ENCODE measurements at places on chromosomes 2 and 18.

GRCh38 chr2:40625849-40626248, 174.0 kb upstream of the SLC8A1 start:
- peak; percentile 86 for DNase-seq

DNA sequence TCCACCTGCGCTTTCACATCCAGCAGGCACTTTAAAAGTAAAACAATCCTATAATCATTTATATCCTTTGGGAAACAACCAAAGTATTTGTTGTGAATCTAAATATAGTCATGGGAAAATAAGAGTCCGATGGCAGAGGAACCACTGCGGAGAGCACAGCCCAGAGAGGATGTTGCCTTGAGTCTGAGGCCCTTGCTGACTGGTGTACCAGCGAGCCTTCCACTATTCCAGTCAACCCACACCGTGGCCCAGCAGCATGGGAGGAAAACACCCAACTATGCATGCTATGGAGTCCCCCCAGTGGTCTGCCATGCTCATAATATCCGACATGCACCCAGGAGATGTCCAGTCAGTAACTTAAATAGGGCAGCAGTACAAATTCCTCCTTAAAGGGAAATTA, 21.6 kb downstream of the KANSL3 start:
- DNase-seq, result no peak

GRCh38 chr18:57094175-57094574, 52.7 kb upstream of the BOD1L2 start:
- no peak for DNase-seq

DNA sequence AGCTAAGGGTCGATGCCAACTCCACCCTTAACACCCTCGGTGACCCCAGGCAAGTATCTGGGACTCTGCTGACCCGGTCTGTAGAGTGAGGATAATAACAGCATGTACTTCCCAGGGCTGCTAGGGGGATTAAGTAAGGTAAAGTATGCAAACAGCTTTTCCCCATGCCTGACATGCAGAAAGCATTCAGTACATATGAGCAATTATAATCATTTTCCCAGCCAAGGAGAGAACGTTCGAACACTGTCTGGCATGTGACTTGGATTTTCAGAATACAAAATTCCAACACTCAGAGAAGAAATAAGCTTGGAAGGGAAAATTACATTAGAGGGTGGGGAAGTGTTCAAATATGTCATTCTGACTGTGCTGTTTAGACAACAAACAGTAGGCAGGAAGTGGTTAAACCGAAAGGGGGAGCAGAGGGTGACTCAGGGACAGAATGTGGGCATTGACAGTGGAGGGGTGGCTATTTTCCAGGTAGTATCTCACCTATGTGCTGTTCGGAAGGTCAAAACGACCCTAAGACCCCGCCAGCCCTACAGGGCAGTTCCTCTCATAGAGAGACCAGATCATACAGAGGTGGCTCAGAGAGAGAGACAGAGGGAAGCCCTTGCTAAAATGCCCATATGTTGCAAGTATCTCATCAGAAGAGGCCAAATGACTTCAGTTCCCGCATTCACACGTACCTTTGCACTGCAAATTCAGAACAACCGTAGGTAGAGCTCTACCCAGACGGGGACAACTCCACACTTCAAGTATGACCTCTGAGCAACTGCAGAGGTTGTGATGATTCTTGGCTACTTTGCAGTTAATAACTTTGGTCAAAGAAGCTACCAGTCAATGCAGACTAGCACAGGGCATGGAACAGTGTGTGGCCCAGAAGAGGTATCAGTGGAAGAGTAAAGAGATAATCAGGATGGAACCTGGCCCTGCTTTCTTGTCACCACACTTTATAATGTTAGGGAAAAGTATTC, 14.8 kb downstream of the ASPRV1 start:
- DNase-seq, result peak; percentile 73

DNA sequence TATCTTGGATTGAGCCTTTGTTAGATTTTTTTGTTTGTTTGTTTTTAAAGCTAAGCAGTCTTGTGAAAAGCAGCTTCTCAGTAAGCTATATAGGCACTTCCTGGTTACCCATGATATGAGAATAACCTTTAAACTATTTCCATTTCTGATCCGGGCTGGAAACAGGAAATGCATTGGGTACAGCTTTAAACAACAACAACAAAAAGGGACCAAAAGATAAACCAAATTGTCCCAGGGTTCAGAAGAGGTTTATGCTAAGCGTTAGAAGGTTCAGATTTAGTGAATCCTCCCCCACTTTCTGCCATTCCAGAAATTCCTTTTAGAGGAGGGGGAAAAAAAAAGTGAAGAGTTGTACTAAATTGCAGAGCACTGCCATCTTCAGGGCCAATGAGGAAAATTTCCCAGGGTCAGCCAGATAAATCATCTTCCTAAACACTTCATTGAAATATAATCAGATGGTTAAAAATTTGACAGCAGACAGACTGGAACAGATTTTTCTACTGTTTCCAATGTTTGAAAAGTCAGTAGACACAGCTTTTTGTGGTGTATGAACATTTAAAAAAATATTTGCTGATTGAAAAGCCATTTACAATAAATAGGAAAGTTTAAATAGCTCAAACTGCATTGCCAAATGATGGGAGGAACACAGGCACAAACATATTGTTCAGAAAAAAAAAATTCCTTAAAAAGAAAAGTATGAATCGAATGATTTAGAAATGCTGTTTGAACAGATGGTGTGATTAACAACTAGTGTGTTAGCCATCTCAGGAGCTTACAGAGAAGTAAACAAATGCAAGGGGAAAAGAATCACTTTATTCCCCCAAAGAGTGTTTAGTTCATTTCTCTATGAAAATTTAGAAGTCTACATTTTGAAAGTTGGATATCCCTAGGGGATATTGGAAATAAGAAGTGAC, 189.9 kb upstream of the TANK start:
- peak; percentile 52 for DNase-seq

DNA sequence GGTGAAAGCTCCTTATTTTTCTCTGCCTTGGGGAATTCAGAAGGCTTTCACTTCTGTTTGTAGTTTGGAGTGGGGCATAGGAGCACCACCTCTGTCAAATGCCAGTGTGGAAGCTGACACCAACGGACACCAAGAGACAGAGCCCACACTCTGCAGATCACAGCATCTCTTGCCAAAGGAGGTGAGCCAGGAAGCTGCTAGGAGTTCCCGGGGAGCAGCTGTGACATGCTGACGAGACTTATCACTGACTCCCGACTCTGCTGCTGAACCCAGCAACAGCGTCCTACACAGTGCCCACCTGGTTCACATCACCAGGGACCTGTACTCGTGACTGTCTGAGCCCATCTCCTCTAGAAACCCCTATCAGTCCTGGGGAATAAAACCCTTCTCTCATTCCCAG, 8.1 kb downstream of the TEX51 start:
- no peak for DNase-seq

GRCh38 chr2:99890568-99891427, 251.6 kb downstream of the AFF3 start:
- DNase-seq, result no peak

DNA sequence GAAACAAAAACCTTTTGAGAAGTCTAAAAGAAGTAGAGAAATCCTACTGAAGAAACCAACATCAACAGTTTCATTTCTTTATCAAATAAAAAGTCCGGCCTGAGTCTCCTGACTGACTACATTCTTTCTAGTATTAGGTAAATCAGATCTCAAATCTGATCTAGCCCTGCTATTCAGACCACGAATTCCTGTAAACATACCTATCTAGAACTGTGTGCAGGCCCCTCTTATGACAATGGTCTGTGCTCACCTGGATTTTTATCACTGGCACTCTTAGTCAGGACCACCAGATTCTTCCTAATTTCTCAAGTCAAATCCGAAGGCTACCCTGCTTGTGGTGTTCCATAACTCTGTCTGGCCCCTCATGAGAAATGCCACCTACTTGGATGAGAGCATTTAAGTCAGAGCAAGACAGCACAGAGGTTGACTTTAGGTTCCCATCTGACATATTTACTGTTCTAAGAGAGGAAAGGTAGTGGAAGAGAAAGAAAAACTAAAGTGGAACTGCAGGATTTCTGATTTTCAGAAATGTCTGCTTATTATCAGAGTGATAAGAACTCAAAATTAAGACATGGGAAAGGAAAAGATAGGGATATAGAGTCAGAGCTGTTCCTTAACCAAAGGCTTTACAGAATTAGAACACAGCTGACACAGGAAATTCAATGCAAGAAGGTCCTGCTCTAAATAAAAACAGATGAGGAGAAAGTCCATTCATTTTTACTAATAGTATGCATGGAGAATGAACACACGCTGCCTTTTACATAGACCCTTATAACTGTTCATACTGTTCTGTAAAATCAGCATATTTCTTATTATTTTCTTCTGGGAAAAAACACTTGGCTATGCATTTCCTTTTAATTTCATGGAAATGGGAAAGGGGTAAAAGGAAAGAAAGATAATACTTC, 56.5 kb downstream of the SLC8A1 start:
- no peak for DNase-seq

DNA sequence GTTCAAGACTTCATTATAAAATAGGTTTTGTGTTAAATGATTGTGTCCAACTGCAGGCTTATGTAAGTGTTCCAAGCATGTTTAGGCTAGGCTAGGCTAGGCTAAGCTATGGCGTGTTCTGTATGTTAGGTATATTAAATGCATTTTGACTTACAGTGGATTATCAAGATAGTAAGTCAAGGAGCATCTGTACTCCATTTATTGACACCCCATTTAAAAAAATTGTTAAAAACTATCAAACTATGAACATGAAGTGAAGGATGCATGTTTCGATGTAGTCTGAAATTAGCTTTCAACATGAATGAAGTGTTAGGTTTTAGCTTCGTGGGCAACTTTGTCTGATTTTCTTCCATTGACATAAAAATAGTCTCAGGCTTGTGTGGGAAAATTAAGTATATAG, 290.5 kb downstream of the PARD3B start:
- no peak for DNase-seq

DNA sequence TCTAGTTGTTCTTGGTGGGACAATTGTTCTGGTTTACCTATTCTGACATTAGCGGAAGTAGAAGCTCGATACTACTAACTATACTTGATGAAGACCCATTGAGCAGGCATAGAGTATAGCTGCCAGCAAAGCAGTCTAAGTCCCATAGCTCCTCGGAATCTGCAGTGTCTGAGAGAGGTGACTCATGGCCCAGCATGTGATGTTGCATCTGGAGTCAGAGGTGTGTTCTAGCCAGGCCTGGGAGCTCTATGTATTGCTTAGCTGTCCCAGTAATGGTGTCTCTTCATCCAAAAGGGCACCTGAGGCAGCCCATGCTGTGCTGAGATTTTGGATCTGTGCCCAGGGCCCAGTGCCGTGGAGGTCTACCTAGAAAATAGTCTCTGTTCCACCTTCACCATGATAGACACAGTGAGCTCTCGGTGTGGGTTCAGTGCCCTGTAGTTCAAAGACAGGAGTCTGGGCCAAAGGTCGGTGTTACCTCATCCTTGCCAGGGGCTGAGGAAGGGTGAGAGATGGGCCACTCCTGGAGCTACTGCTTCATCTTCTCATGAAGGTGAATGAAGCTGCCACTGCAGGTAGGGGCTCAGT, 47.3 kb downstream of the MEX3C start:
- DNase-seq, result no peak

GRCh38 chr2:6694555-6694954, 171.2 kb downstream of the CMPK2 start:
- DNase-seq, result no peak

GRCh38 chr18:48119204-48119603, 188.7 kb upstream of the SMAD2 start:
- no peak for DNase-seq
